ENCODE measurements at places on chromosomes 2 and 18.
A peak's percentile ranks its signal among the peaks of the same experiment; 100 is the strongest.

- DNase-seq, result no peak
Observed at GRCh38 chr18:54033052-54033451, 191.4 kb downstream of the MBD2 start.

GRCh38 chr18:7945882-7946281 is 378.8 kb downstream of the PTPRM start:
- no peak for DNase-seq

- no peak for DNase-seq
Observed at GRCh38 chr18:73777356-73778031, 370.1 kb downstream of the FBXO15 start.

DNA sequence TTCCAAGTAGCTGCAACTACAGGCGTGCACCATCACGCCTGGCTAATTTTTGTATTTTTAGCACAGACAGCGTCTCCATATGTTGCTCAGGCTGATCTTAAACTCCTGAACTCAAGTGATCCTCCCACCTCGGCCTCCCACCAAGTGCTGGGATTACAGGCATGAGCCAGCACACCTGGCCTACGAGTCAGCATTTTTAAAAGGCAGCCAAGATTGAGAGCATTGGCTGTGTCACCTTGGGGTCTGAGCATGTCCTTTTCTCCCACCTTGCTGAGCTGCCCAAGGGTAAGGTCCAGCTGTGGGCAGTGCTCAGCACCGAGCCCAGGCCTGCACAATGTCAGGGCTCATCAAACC is 142.8 kb upstream of the LMAN1 start:
- DNase-seq, result no peak

GRCh38 chr2:17599617-17600016 is 59.1 kb downstream of the VSNL1 start:
- DNase-seq, result no peak

- no peak for DNase-seq
Observed at GRCh38 chr2:212958757-212959295, 192.6 kb downstream of the IKZF2 start.

GRCh38 chr2:49832555-49832954 is 678.2 kb upstream of the FSHR start:
- DNase-seq, result no peak

DNA sequence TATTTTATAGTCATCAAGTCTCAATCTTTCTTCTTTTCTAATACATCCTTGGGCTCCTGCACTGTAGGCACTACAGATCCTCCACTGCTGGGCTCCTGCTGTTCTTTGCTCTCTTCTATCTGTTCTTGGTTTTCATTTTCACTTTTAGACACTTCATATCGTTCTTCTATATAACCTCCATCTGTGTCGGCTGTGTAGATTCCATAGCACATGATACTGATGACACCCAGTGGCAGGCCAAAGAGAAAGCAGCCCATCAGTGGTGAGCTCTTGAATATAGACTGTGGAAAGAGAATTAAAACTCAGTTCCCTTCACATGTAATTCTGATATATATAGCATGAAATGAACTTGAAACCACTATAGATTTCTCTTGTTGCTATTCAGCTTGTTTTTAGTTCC is 38.0 kb downstream of the TMX3 start:
- DNase-seq, result peak; percentile 57

GRCh38 chr18:13137670-13138419 is 80.7 kb upstream of the LDLRAD4 start:
- DNase-seq, result peak; percentile 88

- DNase-seq, result no peak
Observed at GRCh38 chr2:135169900-135170753, 118.0 kb downstream of the RAB3GAP1 start.

DNA sequence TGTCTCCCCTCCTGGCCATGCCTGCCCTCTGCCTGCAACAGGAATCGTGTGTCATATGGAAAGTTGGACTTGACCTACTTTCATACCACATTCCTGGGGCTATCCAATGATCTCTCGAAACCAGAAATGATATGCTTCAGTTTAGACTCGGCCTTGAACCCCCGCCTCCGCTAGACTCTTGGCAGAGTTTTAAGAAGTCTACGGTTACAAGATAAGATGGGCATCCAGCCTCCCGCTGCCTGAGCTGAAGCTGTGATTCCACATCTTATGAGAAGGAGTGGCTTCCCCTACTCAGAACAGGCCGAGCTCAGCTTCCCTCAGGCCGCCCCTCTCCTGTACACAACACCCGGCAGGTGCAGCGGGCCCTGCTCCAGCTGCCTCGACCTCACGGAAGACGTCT is 73.9 kb downstream of the MTCL1 start:
- no peak for DNase-seq

- no peak for DNase-seq
Observed at GRCh38 chr2:21467910-21468309, 344.1 kb downstream of the TDRD15 start.

GRCh38 chr2:62660582-62661262 is 44.8 kb upstream of the EHBP1 start:
- no peak for DNase-seq

- DNase-seq, result no peak
Observed at GRCh38 chr18:59671551-59671950, 25.7 kb downstream of the CCBE1 start.

DNA sequence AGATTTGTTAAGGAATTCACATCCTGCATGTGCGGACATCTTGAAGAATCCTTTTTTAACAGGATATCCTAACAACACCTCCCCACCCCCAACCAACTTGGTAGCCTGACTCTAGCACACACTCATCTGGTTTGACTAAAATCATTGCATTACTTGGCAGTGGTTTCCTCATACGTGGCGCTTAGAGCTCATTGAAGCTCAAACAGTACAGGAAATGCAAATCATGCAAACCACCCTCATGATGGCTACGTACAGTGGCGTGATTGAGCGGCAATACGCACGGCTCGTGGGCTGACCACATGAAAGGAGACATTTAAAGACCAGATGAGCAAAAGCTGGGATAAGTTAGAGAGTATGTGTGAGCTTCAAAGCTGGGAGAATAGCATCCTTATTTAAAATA is 336.2 kb downstream of the ZEB2 start:
- DNase-seq, result no peak

DNA sequence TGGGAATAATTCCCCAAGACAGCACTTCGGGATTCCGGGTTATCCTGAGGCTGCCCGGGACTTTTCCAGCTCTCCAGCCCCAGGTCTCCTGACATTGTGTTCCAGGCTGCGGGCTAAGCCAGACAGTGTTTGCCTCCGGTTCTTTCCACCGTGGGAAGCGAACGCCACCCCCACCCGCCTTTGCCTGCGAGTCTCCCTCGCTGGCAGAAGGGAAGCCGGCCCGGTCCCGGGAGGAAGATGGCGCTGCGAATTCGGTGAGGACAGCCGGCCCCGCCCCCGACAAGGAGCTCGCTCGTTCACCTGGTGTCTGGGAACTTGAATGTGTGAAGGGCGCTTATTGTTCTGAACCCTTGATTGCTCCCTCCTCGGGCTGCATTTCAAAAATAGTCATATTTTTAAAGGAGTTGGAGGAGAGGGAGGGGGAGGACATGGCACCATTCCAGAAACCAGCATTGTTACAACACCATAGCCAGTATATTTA is 2.9 kb downstream of the LRATD1 start:
- peak; percentile 51 for DNase-seq

GRCh38 chr18:35326695-35327387 is 17.4 kb downstream of the ZNF24 start:
- DNase-seq, result no peak

DNA sequence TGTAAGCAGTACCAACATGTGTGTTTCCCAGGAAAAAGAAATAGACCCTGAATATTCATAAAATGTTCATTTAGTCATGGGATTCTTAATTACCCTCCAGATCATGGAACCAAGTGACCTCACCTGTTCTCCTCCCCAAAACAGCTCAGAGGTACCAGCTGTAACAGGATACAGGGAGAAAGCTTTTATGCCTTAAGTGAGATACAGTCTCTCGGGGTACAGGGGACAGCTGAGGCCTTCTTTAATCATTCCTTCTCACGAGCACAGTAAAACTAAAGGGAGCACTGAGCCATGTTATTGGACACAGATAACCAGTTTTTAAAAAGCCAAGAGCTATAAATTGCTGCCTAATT is 16.6 kb downstream of the EPHA4 start:
- no peak for DNase-seq

DNA sequence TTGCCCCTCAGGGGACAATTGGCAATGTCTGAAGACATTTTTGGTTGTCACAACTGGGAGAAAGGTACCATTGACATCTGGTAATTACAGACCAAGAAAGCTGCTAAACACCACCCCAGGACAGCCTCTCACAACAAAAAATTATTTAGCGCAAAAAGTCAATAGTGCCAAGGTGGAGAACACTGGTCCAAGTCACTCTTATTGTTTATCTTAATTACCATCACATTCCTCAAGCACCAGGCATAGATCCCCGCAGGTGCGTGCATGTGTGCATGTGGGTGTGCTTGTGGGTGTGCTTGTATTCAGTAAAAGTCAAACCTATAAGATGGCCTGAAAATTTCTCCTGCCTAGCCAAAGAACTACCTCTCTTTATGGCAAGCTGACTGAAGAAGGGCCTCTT is 74.9 kb upstream of the WDR75 start:
- DNase-seq, result no peak

DNA sequence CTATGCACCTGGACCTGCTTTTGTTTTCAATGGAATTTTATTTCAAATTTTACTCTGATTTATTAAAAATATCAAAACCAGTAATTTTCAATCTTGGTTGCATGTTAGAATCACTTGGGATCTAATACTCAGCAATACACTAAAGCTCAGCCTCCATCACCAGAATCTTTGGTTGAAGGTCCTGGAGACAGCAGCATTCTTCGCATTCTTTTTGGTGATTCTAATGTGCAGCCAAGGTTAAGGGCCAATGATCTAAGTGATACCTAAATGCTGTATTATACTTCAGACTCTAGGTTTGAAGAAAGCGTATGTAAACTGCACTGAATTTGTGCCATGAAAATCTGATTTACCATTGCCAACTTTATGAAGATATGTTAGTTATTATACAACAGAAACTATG is 493.1 kb downstream of the XIRP2 start:
- no peak for DNase-seq

- DNase-seq, result no peak
Observed at GRCh38 chr2:150479075-150479915, 8.2 kb downstream of the RND3 start.

DNA sequence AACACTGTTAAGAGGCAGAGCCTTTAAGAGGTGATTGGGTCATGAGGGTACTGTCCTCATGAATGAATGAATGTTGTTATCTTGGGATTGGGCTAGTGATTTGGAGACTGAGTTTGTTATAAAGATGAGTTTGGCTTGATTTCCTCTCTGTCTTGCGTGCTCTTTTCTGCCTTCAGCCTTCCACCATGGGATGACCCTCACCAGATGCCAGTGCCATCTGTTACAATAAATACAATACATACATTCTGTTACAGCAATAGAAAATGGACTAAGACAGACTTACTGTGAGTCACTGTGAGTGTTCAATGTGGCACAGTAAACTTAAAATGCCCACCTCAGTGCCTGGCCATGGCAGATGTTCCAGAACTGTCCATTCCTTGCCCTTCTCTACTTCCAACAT is 95.0 kb upstream of the ZFP36L2 start:
- no peak for DNase-seq

GRCh38 chr2:104537116-104537515 is 316.8 kb upstream of the POU3F3 start:
- DNase-seq, result no peak

DNA sequence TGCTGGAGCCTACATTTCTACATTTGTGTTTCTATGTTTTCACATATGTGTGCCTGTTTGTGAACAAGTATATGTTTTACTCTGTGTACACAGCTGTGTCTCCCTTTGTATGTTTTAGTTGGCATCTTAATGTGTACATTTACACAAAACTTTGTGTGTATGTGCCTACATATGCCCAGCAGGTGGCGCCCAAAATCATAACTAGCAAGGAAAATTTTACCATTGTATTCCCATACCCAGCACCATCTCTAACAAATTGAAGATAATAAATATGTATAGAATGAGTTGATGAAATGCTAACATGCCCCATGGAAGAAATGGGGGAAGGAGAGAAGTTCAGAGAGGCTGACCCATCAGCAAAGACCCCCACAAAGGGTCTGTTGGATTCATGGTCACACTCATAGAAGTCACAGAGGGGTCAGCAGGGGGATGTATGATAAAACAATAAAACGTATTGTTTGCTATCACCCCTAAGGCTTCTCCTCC is 48.1 kb downstream of the PKDCC start:
- peak; percentile 84 for DNase-seq

DNA sequence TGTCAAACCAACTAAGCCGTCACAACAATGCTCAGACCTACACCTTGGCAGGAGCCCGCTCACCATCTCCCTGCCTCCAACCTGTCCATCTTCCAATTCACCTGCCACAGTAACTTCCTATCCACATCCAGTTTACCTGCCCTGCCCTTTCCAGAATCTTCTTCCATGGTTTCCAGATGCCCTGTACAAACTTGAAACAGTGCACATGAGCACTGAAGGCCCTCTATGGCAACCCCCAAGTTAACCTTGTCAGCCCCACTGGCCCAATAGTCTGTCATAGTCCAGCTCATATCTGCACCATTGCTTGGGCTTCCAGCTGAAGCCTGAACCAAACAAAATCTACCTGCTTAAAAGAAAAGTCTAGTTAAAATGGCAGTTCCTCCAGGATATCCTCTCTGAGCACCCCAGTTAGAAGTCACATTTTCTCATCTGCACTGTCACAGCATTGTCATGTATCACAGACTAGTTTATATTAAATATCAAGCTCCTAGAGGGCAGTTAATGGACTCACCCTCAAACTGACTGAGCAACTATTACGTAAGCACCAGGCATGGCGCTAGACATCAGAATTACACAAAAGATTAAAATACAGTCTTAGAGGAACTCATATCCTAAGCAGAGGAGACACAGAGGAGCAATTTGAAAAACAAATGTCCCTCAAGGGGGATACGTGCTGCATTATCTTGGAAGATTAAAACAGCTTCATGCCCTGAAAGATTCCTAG is 11.6 kb downstream of the NFE2L2 start:
- no peak for DNase-seq

DNA sequence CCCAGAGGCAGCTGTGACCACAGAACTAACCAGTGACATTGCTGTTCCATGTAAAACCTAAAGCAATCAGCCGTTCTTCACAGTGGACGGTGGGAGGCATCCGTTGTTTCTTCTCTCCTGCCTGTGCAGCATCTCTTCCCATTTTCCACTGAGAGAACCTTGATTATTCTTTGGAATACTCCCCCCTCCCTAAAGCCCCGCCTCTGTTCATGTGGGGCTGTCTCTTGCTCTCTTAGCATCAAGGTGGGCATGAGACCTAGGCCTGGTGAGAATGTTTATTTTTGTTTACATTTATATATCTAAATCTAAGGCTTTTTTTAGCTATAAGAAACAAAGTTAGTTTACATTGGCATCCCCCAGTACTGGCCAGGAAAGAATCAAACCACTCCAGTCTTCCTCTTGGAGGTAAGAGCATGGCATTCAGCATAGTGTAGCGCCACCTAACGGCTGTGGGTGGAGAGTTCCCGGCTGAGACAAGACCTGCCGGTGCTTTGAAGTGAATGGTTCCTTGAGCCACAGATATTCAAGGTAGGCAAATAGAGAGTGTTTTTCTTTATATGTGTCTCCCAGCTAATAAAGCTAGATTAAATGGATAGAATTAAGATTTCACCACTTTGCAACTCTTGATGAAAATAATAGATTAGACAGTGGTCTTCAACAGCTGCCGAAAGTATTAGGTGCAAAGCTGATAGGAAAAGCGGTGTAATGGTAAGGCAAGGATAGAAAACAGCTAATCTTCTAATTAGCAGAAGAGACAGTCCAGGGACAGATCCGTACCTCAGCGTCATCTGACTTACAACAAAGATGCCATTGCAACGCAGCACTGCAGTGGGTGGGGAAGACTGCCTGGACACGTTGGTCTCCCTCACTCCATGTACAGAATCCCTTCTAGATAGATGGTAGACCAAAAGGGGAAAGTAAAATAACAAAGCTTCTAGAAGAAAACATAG is 219.6 kb upstream of the RAB12 start:
- peak; percentile 64 for DNase-seq

Data from pons (tissue), 1 donor.